ENCODE measurements at places on chromosomes 7 and 10. TPM values are rescaled to one million over a fixed set of nuclear protein-coding genes. Genes with fewer than 3 reads are reported as not detected.

The FAM25G gene
- total RNA-seq = not detected

The CALML5 gene
- not detected for total RNA-seq

The TDRD1 gene
- 1.9 TPM for total RNA-seq

The MRLN gene
- total RNA-seq = 25.0 TPM

The SRI gene
- 172 TPM for total RNA-seq

The NUTM2E gene
- 0.88 TPM for total RNA-seq

The GRID2IP gene
- 0.30 TPM for total RNA-seq

All from spinal cord (tissue), 10 donors.